ENCODE measurements at places on chromosomes 6 and 20.

DNA sequence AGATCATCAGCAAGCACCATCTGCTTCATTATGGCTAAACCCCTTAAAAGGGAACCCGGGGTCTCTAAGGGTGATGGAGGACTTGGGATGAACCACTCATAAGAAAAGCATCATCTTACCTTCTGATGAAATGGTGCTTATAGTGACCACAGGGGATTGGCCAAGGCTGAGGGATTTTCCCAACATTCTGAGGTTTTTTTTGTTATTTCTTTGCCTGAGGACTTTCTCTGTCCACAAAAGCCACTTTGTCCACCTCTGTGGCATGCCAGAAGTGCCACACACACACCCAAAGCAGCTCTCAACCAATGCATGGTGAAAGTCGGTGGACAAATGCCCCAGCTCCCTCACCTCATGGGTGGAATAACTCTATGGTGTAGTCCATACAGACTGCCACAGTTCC is 79.3 kb upstream of the TOP1 start:
- DNase-seq, result no peak

- DNase-seq, result no peak
Measured at GRCh38 chr6:144478483-144478882, 193.3 kb downstream of the UTRN start.

- DNase-seq, result no peak
Measured at GRCh38 chr6:90709431-90709996, 122.6 kb upstream of the MAP3K7 start.

- DNase-seq, result no peak
Measured at GRCh38 chr20:53013183-53013582, 41.0 kb downstream of the TSHZ2 start.

- no peak for DNase-seq
Measured at GRCh38 chr6:167858086-167858591, 31.4 kb downstream of the AFDN start.

DNA sequence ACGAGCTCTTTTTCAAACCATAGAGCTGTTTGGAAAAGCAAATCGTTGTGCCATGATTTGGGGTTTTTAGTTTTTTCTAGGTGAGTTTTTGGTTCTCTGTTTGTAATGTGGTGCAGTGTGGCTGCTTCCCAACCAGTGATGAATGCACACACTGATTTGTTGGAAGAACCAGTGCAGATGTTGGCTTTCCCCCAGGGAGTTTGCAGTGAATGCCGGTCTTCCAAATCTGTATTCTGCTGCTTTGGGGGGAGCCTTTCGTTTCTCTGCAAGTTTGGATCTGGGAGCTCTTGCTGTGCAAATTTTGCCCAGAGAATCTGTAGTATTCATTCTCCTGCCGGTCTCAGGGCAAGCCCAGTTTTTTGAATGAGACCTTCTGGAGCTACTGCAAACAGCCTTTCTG is 14.5 kb downstream of the HECA start:
- DNase-seq, result no peak

- peak; percentile 13 for DNase-seq
Measured at GRCh38 chr6:158991017-158991723, 8.8 kb downstream of the RSPH3 start.

GRCh38 chr6:34723203-34723602 is 26.6 kb upstream of the ILRUN start:
- DNase-seq, result no peak

- no peak for DNase-seq
Measured at GRCh38 chr6:118260833-118261232, 287.3 kb upstream of the PLN start.
